ENCODE measurements at places on chromosomes 2 and 18.

DNA sequence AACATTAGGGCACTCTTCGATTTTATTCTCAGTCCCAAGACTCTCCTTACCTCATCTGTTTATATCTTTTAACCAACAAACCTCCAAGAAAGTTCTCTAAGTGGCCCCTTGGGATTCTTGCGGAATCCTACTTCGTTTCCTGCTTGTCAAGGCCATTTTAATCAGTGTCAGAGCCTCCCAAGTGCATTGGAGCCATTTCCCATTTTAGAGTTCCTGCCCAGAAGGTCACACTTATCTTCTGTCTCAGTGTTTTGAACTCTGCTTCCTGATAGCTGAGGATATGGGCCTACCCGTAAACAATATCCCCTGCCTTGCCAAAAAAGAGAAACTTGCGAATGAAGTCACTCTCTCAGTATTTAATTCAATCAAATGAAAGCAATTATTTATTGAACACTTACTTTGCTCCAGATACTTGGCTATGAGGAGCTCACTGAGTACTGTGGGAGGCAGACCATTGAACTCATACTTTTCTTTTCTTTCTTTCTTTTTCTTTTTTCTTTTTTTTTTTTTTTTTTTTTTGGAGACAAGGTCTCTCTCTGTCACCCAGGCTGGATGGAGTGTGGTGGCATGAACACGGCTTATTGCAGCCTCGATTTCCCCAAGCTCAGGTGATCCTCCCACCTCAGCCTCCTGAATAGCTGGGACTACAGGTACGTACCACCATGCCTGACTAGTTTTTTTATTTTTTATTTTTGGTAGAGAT, 5.7 kb upstream of the NOSTRIN start:
- no peak for DNase-seq

DNA sequence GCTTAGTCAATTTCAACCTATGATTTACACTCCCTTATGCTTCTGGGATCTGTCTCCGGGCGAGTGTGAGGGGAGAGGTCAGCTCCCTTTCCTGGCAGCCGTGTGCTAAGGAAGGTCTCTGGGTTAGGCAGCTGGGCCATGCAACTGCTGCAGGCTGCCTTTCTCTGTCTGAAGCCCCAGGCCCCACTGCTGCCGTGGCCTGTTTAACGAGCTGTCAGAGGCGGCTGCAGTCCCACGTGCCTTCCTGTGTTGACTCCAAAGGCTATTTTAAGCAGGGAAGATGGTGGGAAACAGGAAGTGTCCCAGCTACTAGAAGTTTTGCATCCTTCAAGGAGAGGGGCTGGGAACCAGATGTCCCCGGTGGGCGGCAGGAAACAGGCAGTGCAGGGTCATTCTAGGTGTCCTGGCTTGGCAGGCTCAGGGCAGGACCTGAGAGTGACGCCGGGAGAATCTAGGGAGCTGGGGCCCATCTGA, 186.4 kb downstream of the TNS1 start:
- no peak for DNase-seq

GRCh38 chr2:32915694-32916093, 31.1 kb upstream of the LTBP1 start:
- no peak for DNase-seq

- DNase-seq = no peak
Measured at GRCh38 chr18:22082408-22082807, 87.0 kb upstream of the GATA6 start.

DNA sequence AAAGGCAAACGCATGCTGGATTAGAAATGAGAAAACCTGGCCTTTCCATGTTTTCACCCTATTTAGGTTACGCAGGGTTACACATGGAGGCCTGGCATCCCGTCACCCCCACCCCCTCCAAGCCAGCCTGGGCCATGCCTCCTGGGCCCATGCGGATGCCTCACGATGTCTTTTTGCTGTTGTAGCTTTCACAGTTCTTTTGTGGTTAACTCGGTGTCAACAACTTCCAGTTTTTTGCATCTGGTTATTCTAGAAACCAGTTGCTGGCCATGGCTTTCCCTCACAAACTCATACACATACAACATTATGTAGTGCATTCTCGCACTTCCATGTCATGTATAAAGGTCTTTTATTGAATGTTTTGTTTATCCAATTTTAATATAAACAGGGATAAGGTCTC, 204.9 kb upstream of the PXDN start:
- DNase-seq = no peak

GRCh38 chr2:71702971-71703898, 249.9 kb downstream of the DYSF start:
- no peak for DNase-seq

GRCh38 chr2:40204268-40204667, 247.6 kb downstream of the SLC8A1 start:
- no peak for DNase-seq

GRCh38 chr2:71341645-71342044, 10.1 kb downstream of the ZNF638 start:
- no peak for DNase-seq

- DNase-seq = no peak
Measured at GRCh38 chr2:105383432-105384166, 15.3 kb downstream of the FHL2 start.

- no peak for DNase-seq
Measured at GRCh38 chr18:6039055-6039454, 143.7 kb upstream of the TMEM200C start.

DNA sequence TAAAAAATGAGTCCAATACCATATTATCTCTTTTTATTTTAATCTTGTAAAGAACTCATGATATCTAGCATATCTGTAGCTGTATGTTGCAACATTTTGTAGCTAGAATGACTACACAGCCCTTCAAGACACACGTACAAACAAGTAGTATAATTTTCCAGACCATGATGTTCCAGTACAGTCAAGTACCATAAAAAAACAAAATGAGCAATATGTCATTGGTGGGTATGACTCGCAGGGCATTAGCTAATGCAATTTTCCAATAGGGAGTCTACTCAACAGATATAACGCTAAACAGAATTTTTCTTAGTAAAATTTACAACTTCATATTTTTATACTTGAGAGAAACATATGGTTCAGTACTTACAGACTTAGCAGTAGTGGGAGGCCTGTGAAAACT, 53.6 kb upstream of the UGP2 start:
- no peak for DNase-seq

DNA sequence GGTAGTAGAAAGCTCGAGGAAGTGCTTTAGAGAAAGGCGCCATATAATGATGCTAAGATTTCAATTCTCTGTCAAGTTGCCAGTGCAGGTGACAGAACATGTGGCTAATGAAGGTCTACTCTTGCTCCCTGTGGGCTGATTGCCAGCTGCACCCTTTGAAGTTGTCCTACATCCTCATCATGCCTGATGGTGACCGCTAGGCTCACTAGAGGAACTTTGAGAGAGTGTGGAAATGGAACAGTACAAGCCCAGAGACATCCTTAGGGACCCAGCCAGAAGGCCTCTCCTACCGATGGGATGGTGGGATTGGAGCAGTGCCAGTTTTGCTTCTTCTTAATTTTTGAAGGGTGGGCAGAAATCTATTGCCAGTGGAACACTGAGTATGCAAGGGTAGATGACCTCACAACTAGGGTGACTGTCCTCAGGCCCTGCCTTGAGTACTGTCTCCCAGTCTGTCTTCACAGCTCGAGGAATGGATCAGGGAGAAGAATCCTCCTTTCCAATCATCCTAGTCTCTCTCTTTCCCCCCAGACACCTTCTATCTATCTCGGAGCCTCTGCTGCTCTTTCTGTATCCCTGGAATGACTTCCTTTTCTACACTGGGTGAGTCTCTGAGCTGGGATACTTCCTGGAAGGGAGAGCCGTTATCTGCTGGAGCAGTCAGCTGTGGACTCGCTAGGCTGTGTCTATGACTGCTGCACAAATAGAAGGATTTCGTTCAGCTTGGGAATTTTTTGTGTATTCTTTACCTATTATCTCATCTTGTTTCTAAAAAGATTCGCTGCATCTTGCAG, 33.5 kb downstream of the LGALSL start:
- no peak for DNase-seq

DNA sequence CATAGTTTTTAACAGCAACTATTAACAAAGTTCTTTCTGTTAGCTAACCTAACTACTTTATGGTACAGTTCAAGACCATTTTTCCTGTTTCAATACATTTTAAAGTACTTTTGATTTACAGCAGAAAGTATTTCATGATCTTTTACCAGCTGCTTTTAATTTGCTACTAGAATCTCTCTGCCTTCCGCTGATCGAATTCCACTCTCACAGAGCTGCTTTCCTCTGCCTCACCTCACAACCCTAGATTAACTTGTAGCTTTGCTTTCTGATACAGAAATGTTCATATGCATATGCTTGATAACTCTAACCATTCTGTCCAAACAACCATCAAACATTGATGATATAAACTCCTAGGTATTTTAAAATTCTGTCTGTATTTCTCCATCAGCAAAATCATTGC, 463.2 kb upstream of the ZEB2 start:
- DNase-seq = no peak

DNA sequence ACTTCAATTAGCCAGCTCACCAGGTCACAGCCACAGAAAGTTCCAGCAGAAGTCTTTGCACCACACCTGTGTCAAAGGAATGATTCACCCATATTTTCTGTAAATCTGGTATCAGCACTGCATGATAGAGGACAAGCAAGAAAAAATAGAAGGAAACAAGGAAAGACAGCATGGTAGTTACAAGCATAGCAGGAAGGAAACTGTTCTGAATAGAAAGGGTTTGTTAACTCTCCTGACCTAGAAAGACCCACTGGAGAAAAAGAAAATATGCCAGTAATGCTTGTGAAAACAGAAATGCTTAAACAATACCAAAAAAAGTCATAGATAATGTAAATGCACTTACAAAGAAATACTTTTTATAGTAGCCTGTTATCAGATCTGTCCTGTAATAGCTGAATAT, 40.8 kb downstream of the SCRN3 start:
- DNase-seq = no peak

- no peak for DNase-seq
Measured at GRCh38 chr2:88765154-88765888, 73.8 kb downstream of the RPIA start.

DNA sequence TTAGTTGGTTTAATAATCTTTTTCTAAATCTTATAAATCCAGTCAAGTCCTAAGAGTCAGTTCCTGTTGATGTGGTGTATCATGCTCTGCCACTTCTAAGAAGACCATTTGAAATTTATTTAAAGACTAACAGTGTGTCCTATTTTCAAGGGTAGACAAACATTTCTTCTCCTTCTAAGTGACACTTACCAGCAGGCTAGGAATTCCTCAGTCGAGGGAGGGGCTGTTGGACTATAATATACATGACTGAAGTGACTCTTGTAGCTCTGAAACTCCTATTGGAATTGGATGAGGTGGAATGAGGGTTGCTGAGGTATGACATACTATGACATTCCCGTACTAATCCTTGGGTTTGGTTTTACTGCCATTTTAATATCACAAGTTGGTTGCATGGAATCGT, 30.6 kb downstream of the ITGB6 start:
- no peak for DNase-seq

DNA sequence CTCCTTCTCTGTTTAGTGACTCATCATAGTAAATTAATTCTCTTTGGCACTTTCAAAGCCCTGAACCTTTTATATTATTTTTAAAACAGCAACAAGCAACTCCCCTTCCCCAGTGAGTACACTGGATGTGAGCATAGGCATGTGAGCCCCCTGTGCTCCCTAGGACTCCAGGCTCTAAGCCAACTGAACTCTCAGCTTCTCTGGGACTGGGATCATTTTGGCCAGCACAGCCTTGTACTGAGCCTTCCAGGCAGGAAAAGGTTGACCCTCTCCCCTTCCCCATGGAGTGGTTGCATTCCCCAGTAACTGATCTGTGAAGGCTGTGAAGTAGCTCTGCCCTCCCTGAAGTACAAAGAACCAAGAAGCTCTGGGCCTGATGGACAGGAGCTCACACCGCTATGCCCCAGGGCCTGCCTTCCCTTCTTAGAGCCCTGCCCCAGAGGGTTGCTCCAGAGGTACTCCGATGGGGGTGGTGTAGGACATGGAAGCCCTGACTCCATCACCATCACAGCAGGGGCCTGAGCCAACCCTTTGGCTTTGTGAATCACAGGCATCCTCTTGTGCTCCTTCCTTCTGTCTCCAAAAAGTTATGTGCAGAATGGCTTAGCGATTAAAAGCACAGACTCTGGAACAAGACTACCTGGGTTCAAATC, 57.8 kb downstream of the ADD2 start:
- no peak for DNase-seq

- no peak for DNase-seq
Measured at GRCh38 chr2:239194731-239195317, 206.0 kb downstream of the HDAC4 start.

DNA sequence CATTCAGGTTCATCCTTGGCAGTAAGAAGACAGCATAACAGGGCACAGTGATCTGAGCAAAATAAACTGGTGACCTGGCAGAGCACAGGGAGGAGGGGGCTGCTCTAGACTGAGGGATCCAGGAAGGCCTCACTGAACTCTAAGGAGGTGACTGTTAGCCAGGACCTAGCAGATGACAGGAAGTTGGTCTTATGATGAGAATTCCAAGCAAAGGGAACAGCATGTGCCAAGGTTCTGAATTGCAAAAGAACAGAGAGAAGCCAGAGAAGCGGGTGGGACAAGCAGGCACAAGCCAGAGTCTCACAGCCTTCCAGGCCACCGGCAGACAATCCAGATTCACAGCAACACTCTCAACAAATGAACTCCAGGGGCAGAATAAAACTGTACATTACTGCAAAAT, 152.7 kb upstream of the PTPRM start:
- DNase-seq = no peak

DNA sequence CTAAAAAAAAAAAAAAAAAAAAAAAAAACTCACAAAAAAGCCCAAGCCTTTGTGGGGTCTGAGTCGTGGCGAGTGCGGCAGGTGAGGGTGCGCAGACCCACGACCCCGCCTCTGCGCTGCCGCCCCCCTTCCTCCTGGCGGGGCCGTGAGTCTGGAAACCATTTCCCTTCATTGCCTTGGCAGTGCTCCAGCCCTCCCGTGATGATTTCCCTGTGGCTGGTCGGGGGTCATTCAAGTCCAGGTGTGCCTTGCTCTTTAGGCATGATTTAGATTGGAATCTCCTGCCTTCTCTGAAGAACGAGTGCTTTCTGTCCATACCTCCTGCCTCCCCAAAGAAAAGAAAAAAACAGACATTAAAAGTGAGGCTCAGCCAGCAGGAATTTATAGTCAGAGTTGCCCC, 161.8 kb downstream of the FAM210A start:
- no peak for DNase-seq

Measured in G401 (cell line).